ENCODE measurements at places on chromosomes 1 and 21.

- DNase-seq: peak; percentile 70
Measured at GRCh38 chr21:43728467-43729390, 9.8 kb downstream of the PDXK start.

DNA sequence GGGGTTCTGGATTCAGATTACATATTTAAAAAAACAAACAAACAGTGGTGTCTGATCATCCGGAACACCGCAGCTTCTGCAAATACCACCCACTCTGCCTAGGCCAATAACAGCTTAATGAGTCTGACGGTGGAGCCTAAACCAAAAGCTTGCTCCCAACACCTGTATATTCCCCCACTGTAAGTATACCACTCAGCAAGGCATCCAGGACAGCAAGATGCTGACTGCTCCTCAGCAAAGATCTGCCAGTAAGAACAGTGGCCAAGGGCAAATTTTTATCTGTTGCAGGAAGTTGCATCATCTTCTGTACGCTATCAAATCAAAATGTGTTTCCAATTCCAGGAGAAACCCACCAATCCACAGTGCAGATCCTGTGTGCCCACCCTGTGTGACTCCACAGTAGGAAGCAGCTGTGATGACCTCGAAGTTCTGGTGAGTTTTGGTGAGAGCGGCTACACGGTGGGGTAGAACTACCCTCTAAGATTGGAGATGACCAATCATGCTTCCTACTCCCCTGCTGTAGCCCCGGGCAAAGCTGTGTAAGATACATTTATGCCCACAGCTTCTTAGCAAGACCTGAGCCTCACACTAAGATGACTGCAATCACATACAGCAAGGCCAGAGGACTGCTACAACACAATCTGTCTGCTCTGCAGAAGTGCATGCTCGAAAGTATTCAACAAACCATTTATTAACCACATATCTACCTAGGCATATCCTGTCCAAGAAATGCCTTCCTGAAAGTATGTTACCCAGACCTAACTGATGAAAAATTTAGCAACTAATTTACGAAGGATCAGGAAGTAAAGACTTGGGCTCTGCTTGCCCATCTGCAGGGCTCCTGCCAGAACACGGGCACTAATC lies 30.5 kb downstream of the SIPA1L2 start:
- DNase-seq: no peak

- DNase-seq: no peak
Measured at GRCh38 chr1:230710543-230710904, 3.4 kb downstream of the AGT start.

GRCh38 chr1:190095596-190095995 lies 382.1 kb downstream of the BRINP3 start:
- DNase-seq: no peak

DNA sequence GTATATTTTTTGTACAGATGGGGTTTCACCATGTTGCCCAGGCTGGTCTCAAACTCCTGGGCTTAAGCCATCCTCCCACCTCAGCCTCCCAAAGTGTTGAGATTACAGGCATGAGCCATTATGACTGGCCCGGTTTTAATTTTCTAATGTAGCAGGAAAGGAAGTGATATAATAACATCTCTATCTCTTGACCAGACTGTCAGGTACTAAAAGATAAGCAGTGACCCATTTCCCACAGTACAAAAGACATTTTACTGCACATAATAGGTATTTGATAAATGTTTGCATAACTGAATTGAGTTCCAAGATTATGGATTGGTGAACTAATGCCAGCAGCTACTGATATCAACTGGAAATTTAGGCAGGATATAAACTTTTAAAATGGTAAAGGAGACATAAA lies 4.0 kb downstream of the NVL start:
- DNase-seq: no peak

- no peak for DNase-seq
Measured at GRCh38 chr1:45880930-45881329, 77.5 kb downstream of the MAST2 start.

- DNase-seq: no peak
Measured at GRCh38 chr1:60757485-60757884, 324.9 kb upstream of the NFIA start.

- DNase-seq: no peak
Measured at GRCh38 chr1:220527279-220527907, 543 bp upstream of the MARK1 start.

- no peak for DNase-seq
Measured at GRCh38 chr1:119462964-119463363, 44.0 kb upstream of the HSD3B1 start.

DNA sequence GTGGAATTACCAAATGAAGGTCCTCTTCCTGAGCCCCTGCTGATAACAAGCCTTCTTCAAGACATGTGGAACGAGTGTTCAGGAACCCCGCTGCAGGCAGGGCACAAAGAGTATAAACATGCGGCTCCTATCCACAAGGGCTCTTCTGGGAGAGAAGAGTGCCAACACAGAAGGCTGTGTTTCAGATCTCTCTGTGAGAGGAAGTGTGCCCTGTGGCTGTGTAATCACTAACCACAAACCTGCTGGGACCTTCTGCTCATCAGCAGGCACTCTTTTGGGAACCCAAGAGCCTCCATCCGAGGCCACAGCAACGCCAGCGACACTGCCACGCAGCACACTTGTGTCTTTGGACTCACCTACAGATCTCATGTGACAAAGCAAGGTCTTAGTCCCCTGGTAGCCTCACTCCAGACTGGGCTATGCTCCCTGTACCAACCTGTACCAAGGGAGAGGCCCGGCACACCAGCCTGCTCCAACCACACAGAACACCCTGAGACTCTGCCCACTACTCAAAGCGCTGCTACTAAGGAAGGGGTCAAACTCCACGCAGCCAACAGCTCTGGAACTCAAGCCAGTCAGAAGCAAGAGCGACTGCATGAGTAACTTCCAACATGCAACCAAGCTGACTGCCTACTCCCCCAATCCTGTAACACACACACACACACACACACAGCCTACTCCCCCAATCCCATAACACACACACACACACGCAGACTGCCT lies 7.8 kb downstream of the PTTG1IP start:
- no peak for DNase-seq

- DNase-seq: no peak
Measured at GRCh38 chr21:45371655-45372054, 33.3 kb upstream of the COL18A1 start.

- no peak for DNase-seq
Measured at GRCh38 chr1:198701250-198701649, 62.4 kb downstream of the PTPRC start.

- DNase-seq: no peak
Measured at GRCh38 chr1:22197644-22198043, 54.7 kb upstream of the WNT4 start.

- DNase-seq: no peak
Measured at GRCh38 chr1:97262842-97263241, 541.3 kb downstream of the PTBP2 start.

DNA sequence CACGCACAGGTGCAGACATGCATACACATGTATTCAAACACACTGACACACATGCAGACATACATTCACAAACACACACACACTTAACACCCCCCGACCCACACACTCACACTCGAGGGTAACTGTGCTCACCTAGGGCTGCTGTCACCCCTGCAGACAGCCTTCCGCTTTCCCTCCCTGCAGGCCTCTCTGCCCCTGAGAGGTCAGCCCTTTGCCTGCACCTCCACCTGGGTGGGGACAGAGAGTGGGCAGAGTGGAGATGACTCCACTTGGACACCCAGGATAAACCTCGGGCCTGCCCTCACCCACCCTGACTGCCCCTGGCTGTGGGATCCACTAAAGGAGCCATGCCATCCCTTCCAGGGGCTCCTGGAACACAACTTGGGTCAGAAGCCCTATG lies 264.3 kb downstream of the PTPRU start:
- no peak for DNase-seq

- DNase-seq: no peak
Measured at GRCh38 chr1:156689953-156690674, 12.9 kb upstream of the NES start.

DNA sequence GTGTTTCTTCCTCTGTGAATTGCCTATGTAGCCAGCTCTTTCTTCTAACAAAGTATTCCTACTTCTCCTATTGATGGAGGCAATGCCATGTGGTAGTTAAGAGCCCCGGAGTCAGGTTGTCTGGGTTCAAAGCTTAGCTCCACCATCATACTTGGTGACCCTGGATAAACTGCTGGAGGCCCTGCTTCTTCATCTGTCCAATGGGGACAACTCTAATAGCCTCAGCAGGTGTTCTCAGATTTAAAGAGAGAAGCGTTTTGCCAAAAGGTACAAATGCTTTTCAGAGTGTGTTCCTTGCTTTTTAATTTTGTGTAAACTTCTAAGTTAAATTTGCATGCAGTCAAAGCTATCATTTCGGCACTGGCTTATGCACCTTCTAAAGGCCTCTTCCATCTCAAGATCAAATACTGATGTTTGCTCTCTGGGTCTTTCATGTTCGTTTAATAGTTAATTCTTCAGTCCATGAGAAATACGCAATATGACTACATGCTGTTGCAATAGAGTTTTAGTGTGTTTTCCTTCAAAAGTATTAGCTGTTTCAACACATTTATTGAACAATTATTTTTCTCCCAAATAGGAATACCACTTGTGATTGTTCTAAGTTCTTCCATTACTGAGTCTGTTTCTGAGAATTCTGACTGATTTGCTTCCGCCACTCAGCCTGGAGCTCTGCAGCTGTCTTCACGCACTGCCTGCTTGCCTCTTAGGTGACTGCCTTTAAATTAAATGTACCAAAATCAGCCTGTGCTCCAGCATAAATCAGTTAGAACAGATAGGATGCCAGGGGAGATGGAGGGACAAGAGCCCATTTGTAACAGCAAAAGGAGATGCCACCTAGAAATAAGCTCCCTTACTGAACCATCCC lies 75.6 kb downstream of the CAPZB start:
- no peak for DNase-seq

GRCh38 chr1:58551186-58552140 lies 4.9 kb upstream of the OMA1 start:
- DNase-seq: no peak

- DNase-seq: no peak
Measured at GRCh38 chr1:6459850-6460265, 6.1 kb downstream of the TNFRSF25 start.

DNA sequence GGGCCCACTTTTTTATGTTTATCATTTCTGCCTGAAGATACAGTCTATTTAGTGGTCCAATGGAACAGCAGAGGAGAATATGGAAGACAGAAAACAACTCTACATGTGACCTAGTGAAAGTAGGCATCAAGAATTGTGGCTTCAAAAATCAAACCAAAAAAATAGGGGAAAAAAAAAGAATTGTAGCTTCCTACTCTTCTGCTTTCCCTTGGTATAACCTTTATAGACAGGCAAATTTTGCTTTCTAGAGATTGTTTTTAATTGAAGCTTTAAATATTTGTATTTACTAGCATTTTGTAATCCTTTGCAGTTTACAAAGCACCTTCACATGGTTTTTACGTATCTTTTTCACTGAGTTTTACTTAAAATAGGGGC lies 14.3 kb downstream of the PDIK1L start:
- DNase-seq: no peak

DNA sequence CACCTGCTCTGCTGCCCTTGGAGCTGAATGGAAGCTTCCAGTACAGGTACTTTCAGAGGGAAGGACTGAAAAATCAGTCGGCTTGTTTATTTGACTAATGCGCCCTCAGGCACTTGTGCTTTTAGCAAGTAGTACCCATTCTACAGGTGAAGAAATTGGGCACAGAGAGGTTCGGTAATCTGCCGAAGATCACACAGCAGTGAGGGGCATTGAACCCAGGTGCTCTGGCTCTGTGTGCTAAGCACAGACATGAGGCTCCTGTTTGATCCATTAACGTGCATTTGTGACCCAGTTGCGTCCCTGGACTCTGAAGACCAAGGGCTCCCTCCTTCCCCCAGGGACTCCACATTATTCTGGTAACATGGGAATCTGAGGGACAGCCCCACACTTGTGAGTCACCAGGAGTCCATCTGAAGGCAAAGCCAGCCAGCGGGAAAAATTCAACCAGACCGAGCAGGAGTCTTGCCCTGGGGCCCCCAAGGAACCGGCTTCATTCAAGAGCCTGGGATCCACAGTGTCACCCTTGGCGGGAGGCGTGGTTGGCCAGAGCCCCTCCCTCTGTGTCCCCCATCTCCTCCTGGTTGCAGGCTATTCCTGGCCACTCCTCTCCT lies 192.4 kb upstream of the ARHGEF16 start:
- no peak for DNase-seq

- no peak for DNase-seq
Measured at GRCh38 chr1:203906932-203907331, 45.5 kb downstream of the SNRPE start.

DNA sequence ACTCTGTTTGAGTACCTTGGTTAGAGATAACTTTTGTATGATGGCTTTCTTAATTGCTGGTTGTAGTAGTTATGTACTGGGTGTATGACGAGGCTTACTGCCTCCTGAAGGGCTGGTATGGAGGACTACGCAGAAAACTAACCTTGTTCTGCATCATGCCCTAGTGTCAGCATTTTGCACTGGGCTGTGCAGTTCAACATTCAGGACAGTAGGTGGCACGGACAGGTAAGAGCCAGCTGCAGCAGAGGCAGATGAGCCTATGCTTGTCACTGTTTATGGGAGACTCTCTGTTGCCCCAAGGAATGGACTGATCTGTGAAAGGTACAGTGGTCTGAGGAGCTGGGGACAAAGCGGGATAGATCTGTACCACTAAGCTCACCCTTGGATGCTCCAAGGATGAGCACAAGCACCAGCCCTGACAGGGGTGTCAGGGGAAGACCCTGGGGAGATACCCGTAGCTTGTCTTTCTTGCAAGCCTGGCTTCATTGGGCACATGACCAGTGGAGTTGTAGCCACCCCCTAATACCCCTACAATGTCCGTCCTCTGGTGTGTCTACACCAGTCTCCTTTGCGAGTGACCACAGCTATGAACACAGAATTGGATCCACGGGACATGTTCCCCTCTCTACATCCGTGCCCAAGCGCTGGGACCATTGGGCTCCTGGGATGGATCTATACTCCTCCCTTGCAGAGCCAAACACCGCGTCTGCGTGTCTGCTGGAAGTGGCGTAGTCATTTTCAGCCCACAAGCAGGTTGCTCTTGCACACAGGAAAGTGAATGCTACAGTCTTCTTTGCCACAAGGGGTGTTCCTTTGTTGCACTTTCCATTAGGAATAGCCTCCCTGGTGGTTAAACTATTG lies 51.1 kb upstream of the CFHR3 start:
- DNase-seq: peak; percentile 7

- no peak for DNase-seq
Measured at GRCh38 chr1:219323426-219323825, 149.7 kb downstream of the LYPLAL1 start.
